ENCODE measurements at places on chromosomes 16 and 17. TPM values are rescaled to one million over a fixed set of nuclear protein-coding genes. Genes with fewer than 3 reads are reported as not detected.
A peak's percentile ranks its signal among the peaks of the same experiment; 100 is the strongest.

DNA sequence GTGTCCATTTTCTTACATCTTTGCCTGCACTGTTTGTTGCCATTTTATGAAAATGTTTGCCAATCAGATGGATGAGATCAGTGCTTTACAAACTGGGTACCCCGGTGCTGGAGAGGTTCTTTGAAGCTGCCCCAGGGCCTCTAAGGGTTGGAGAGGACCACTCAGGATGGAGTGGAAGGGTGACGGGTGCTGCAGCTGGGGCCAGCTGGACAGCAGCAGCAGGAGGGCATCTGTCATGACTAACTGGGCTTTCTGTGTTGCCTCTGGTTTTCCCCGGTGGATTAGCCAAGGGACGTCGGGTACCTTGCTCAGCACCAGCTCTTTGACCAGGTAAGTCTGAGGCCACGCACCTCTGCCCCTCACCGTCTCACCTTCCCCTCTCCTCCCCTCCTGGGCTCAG is 12.3 kb downstream of the KDM8 start:
- no peak overlapping the region for H3K27ac ChIP-seq
- H3K4me3 ChIP-seq: no peak overlapping the region
- no peaks in the 10 kb centered on the region for H3K27me3 ChIP-seq
- DNase-seq: no peak

GRCh38 chr16:30853758-30854157 is 40.1 kb downstream of the BCL7C start:
- no peak overlapping the region for H3K4me3 ChIP-seq
- H3K4me1 ChIP-seq: peaks cover 16% of the 10 kb centered on the region
- H3K36me3 ChIP-seq: no peaks in the 10 kb centered on the region
- H3K27ac ChIP-seq: no peak overlapping the region
- no peak for DNase-seq

- H3K4me1 ChIP-seq: peaks cover 31% of the 10 kb centered on the region
- no peak overlapping the region for H3K27ac ChIP-seq
- H3K4me3 ChIP-seq: no peak overlapping the region
- H3K36me3 ChIP-seq: no peaks in the 10 kb centered on the region
- H3K27me3 ChIP-seq: no peaks in the 10 kb centered on the region
- DNase-seq: no peak
These were observed 1.5 kb upstream of the SYT17 start for GRCh38 chr16:19166500-19166899.

GRCh38 chr16:30533146-30533522 is 1.5 kb downstream of the ZNF747 start:
- H3K4me3 ChIP-seq: 0 out of 2 replicates have a peak overlapping the region, but pooled peaks have one; percentile 80
- DNase-seq: no peak
- H3K27ac ChIP-seq: no peak overlapping the region
- no peaks in the 10 kb centered on the region for H3K36me3 ChIP-seq

- no peak overlapping the region for H3K4me3 ChIP-seq
- H3K27ac ChIP-seq: no peak overlapping the region
- H3K36me3 ChIP-seq: no peaks in the 10 kb centered on the region
- DNase-seq: no peak
- H3K4me1 ChIP-seq: peaks cover 3% of the 10 kb centered on the region
- H3K27me3 ChIP-seq: peaks cover 2% of the 10 kb centered on the region
These were observed 8.5 kb upstream of the JPH3 start for GRCh38 chr16:87593710-87594258.

DNA sequence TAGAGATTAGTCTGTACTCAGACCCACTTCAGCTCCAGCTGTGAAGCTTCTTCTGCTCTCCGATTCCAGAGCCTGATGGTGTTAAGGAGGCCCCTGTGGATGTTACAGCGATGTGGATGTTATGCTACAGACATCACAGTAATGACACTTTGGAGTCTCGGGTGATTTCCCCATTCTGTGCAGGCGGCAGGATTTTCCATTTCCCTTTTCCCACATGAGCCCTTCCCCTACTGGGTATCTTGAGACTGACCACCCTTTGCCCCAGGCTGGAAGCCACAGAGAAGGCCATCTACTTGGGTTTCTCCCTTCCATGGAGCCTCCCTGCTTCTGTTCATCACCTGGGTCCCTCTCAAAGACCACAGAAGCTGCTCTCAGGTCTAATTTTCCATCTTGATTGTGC is 78.3 kb downstream of the KCNJ12 start:
- DNase-seq: no peak
- no peaks in the 10 kb centered on the region for H3K27me3 ChIP-seq
- H3K4me3 ChIP-seq: no peak overlapping the region
- H3K27ac ChIP-seq: no peak overlapping the region

DNA sequence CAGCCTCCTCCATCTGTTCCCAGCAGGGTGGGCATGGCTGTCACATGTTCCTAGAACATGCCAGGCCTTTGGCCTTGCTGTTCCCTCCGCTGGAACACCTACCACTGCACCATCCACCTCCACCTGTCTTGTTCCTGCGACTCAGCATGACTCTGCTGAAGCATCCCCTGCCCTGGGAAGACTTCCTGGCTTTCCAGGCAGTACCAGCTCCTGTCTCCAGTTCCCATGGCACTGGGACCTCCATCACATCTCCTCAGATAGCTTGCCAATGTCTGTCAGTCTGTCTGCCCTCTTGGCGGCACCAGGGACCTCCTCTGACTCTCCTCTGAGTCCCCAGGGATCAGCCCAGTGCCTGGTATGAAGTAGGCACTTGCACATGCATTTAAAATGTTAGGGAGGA is 15.7 kb downstream of the PDP2 start:
- no peaks in the 10 kb centered on the region for H3K36me3 ChIP-seq
- peak overlapping the region; percentile 64 for H3K27ac ChIP-seq
- no peaks in the 10 kb centered on the region for H3K27me3 ChIP-seq
- peaks cover 46% of the 10 kb centered on the region for H3K4me1 ChIP-seq
- no peak for DNase-seq

- no peaks in the 10 kb centered on the region for H3K4me1 ChIP-seq
- H3K27me3 ChIP-seq: no peaks in the 10 kb centered on the region
- no peak for DNase-seq
- no peak overlapping the region for H3K27ac ChIP-seq
- H3K4me3 ChIP-seq: no peak overlapping the region
These were observed 7.6 kb downstream of the THUMPD1 start for GRCh38 chr16:20734056-20734455.

DNA sequence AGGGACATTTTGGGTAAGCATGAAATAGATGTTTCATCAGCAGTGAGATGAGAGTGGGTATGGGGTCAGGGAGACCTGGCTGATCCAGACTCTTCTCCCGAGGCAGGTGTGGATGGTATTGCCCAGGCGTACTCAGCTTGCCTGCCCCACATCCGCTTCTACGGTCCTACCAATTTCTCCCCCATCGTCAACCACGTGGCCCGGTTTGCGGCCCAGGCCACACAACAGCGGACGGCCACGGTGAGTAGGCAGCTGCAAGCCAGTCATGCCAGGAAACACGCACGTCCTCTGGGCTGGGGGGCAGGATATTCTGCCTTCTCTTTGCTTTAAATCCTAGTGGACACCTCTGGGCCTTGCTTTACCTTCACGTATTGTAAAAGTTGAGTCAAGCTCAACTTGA is 44.7 kb downstream of the CPNE2 start:
- no peak overlapping the region for H3K27ac ChIP-seq
- H3K27me3 ChIP-seq: no peaks in the 10 kb centered on the region
- H3K4me1 ChIP-seq: peaks cover 7% of the 10 kb centered on the region
- DNase-seq: no peak
- H3K4me3 ChIP-seq: no peak overlapping the region

- H3K4me3 ChIP-seq: no peak overlapping the region
- peaks cover 22% of the 10 kb centered on the region for H3K4me1 ChIP-seq
- H3K27me3 ChIP-seq: no peaks in the 10 kb centered on the region
- DNase-seq: no peak
- no peaks in the 10 kb centered on the region for H3K36me3 ChIP-seq
These were observed 461.0 kb upstream of the C16orf82 start for GRCh38 chr16:26605626-26606271.

- DNase-seq: peak; percentile 28
- H3K36me3 ChIP-seq: no peaks in the 10 kb centered on the region
- H3K27ac ChIP-seq: peak overlapping the region; percentile 71
- H3K4me3 ChIP-seq: peak overlapping the region; percentile 83
- no peaks in the 10 kb centered on the region for H3K27me3 ChIP-seq
These were observed 468 bp downstream of the IL4R start for GRCh38 chr16:27314161-27314723.

DNA sequence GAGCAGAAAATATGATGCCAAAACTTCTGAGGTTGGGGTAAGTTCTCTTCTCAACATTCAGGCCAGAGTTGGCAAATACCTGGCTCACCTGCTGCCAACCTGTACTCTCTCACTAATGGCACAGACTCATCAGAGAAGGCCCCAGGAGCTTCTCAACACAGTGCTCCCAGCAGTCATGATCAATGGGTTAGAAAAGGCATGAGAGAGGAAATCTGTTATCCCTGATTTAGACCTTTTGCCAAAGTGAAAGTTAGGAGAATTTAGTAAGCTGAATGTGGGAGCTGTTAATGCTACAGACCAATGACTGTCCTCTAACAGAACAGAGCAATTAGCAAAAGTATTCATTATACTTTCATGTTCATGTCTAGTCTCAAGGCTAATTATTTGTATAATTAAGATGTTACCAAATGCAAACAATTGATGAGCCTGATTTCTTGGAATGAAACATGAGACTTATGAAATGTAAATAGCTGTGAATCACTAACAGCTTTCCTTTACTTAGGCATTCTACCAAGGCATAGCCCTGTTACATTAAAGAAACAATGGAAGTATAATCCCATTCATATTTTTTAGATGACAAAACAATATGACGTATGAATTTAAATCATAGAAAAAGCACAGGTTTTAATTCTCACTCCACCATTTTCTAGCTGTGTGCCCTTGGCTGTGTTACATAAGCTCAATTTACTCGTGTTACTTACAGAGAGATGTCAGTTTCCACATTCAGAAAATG is 68.7 kb upstream of the MARCHF10 start:
- H3K36me3 ChIP-seq: no peaks in the 10 kb centered on the region
- no peak for DNase-seq

GRCh38 chr17:57447990-57448758 is 191.9 kb downstream of the MSI2 start:
- peaks cover 3% of the 10 kb centered on the region for H3K36me3 ChIP-seq
- DNase-seq: no peak
- peaks cover 17% of the 10 kb centered on the region for H3K4me1 ChIP-seq

GRCh38 chr16:15542261-15542660 is 100.7 kb downstream of the MARF1 start:
- H3K4me1 ChIP-seq: no peaks in the 10 kb centered on the region
- no peak for DNase-seq
- no peaks in the 10 kb centered on the region for H3K36me3 ChIP-seq
- H3K4me3 ChIP-seq: no peak overlapping the region

- H3K4me1 ChIP-seq: no peaks in the 10 kb centered on the region
- no peaks in the 10 kb centered on the region for H3K27me3 ChIP-seq
- no peak overlapping the region for H3K4me3 ChIP-seq
- no peak for DNase-seq
These were observed 45.7 kb upstream of the ZNF469 start for GRCh38 chr16:88337021-88337420.

- no peak for DNase-seq
- H3K4me3 ChIP-seq: no peak overlapping the region
- H3K36me3 ChIP-seq: no peaks in the 10 kb centered on the region
- peaks cover 3% of the 10 kb centered on the region for H3K4me1 ChIP-seq
These were observed 23.6 kb downstream of the GSDMB start for GRCh38 chr17:39894681-39895376.

DNA sequence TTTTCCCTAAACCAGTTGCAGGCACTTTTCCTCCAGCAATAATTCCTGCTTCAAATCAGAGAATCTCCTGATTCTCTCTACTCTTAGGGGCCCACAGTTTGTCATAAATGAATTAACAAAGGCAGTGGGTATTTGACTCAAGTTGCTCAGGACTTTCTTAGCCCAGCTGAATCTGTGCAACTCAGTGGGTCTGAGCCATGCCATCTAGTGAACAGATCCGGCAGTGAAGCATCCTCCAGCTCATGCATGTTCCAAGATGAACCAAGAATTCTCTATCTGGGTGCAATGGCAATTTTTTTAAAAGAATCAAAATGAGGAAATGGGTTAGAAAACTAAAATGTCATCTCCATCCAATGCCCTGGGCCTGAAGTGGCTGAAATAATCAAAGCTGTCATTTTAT is 575.2 kb upstream of the CDH11 start:
- H3K36me3 ChIP-seq: no peaks in the 10 kb centered on the region
- H3K27me3 ChIP-seq: no peaks in the 10 kb centered on the region
- DNase-seq: no peak
- no peak overlapping the region for H3K27ac ChIP-seq

- no peaks in the 10 kb centered on the region for H3K36me3 ChIP-seq
- H3K27me3 ChIP-seq: no peaks in the 10 kb centered on the region
- DNase-seq: peak; percentile 15
- peak overlapping the region; percentile 95 for H3K27ac ChIP-seq
- no peaks in the 10 kb centered on the region for H3K4me1 ChIP-seq
These were observed 1.5 kb downstream of the CDK12 start for GRCh38 chr17:39462631-39463375.

- H3K4me1 ChIP-seq: no peaks in the 10 kb centered on the region
- H3K27ac ChIP-seq: no peak overlapping the region
- H3K4me3 ChIP-seq: no peak overlapping the region
- no peak for DNase-seq
- H3K27me3 ChIP-seq: no peaks in the 10 kb centered on the region
These were observed 290.4 kb downstream of the HS3ST3A1 start for GRCh38 chr17:13311306-13311705.

DNA sequence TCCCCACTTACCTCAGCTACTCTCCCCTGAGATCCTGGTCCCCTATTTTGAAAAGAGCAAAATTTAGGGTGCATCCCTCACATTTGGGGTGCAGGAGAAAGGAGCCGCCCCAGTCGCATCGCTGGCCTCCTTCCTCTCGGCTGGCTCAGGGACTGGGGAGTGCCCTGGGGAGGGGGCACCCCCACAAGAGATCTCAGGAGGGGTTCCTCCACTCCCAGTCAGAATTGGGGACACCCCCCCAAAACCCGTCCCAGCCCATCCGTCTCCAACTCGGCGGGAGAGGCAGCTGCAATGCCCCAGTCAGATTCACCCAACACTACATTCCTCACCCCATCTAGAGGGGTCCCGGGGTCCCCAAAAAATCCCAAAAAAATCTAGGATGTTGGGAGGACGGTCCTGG is 3.5 kb upstream of the BCL6B start:
- no peaks in the 10 kb centered on the region for H3K27me3 ChIP-seq
- H3K4me3 ChIP-seq: no peak overlapping the region
- peaks cover 1% of the 10 kb centered on the region for H3K36me3 ChIP-seq
- no peak overlapping the region for H3K27ac ChIP-seq

GRCh38 chr16:27083861-27084261 is 17.1 kb downstream of the C16orf82 start:
- no peak for DNase-seq
- H3K4me1 ChIP-seq: no peaks in the 10 kb centered on the region
- H3K27ac ChIP-seq: no peak overlapping the region
- H3K36me3 ChIP-seq: no peaks in the 10 kb centered on the region
- H3K4me3 ChIP-seq: no peak overlapping the region

- no peak overlapping the region for H3K27ac ChIP-seq
- no peak overlapping the region for H3K4me3 ChIP-seq
- no peaks in the 10 kb centered on the region for H3K36me3 ChIP-seq
- no peaks in the 10 kb centered on the region for H3K4me1 ChIP-seq
- DNase-seq: no peak
These were observed 45.8 kb downstream of the LCMT1 start for GRCh38 chr16:25157271-25157875.

ENPP7 gene
- total RNA-seq: 0.34 TPM

ANKRD40 gene
- 114 TPM for total RNA-seq

CCL13 gene
- total RNA-seq: not detected

MAF gene
- total RNA-seq: 4.2 TPM

RHBDL3 gene
- not detected for total RNA-seq

CDK5RAP3 gene
- 427 TPM for total RNA-seq

KRTAP4-1 gene
- total RNA-seq: 0.49 TPM

TEKT1 gene
- total RNA-seq: not detected

PGP gene
- 36.2 TPM for total RNA-seq

CCL2 gene
- 0.60 TPM for total RNA-seq

GPR179 gene
- 0.05 TPM for total RNA-seq

KRT12 gene
- total RNA-seq: not detected

TNFRSF17 gene
- not detected for total RNA-seq

TSR1 gene
- total RNA-seq: 67.3 TPM

GCGR gene
- total RNA-seq: 1.0 TPM

All from Caco-2 (cell line).